Heart right ventricle (tissue), 16 donors: ENCODE measurements at places on chromosomes 1 and 21. TPM values are rescaled to one million over a fixed set of nuclear protein-coding genes. Genes with fewer than 3 reads are reported as not detected.

DNA sequence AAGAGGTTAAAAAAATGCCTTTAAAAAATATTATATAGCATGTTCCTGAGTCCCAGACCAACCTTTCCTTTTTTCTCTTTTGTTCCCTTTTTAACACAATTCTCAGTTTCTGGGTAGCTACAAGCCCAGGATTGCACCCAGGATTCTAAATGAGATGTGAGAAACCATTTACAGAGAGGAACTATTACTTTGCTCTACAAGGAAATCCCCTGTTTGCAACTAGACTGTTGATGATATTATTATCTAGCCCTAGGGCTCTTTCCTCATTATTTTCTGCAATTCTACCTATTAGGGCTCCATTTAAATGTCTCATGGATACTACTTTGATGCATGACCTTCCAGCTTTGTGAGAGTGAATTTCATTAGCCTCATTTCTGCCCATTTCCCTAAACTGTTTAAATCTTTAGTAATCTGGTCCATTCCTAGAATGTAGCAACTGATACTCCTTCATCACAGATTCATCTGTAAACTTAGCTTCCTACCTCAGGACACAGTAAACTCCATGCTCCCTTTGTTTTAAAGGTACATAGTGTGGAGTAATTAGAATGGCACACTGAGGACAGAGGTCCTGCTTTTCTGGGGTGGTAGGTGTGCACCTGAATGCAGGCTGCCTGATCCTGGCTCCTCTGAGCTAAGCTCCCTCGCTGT, 7.1 kb upstream of the KIF14 start:
- no peaks in the 10 kb centered on the region for H3K27me3 ChIP-seq
- no peaks in the 10 kb centered on the region for H3K4me1 ChIP-seq
- no peak overlapping the region for H3K27ac ChIP-seq
- no peak for DNase-seq

DNA sequence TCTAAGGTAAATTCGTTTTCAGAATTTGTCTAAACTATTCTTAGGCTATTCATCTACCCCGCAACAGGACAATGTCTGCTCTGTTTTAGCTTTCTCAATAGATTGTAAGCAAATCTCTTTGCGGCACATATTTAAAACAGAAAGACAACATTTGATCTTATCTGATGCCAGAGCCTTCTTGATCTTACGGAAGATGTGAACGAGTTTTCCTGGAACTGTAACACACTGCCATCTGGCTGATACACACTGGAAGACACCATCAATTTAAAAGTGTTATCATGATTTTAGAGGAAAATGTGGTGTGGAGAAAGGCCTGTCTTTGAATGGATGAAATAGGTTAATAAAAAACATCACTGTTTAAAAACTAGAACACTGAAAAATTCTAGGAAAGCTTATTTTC, 36.1 kb downstream of the COA6 start:
- no peaks in the 10 kb centered on the region for H3K27me3 ChIP-seq
- H3K4me3 ChIP-seq, result no peak overlapping the region
- H3K36me3 ChIP-seq, result peaks cover 58% of the 10 kb centered on the region
- no peak overlapping the region for H3K27ac ChIP-seq
- H3K4me1 ChIP-seq, result no peaks in the 10 kb centered on the region

DNA sequence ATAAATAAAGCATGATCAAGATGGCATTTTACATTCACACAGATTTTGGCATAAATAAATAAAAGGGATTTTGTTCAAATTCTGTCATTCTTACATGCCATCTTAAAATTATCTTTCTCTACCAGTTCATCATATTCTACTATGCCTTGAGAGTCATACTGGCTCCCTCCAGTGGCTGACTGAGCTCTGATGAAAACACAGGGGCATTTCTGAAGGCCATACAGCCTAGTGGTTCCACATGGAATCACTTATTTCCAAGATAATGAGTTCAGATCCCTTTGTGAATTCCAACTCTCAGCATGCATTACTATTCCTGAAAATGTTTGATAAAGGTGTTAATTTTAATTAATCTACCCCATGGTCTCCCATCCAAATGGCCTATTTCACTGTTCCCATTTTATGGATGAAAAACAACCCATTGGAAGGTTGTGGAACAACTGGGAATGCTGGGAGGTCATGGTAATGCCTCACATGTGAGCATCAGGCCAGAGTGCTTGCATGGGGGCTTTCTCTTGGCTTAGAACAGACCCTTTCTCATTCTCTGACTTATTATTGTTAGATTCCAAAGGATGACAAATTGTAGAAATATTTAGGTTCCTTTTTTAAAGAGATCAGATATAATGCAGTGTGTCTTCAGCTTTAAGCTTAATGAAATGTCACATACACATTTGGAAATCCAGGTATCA, 622.4 kb upstream of the PKN2 start:
- H3K27ac ChIP-seq, result no peak overlapping the region
- no peaks in the 10 kb centered on the region for H3K36me3 ChIP-seq
- no peaks in the 10 kb centered on the region for H3K4me1 ChIP-seq
- no peaks in the 10 kb centered on the region for H3K27me3 ChIP-seq
- DNase-seq, result peak; percentile 29

DNA sequence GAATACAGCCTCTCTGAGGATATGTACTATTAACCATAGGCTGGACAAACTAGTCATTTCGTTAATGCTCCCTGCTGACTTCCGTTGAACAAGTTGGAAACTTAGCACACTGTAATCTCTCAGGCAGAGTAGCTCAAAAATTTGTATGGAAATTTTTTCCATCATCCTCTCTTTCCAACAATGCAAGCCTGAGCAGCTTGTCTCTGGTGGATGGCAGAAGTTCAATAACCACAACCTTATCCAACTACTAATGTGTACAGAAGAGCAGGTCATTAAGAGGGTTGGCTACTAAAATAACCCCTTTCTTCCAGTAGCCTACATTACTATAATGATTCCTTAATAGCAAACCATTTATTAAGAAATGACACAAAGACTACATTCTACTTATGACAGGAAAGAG, 262.3 kb downstream of the NFIA start:
- DNase-seq, result no peak
- no peaks in the 10 kb centered on the region for H3K27me3 ChIP-seq
- H3K27ac ChIP-seq, result no peak overlapping the region
- H3K36me3 ChIP-seq, result no peaks in the 10 kb centered on the region

DNA sequence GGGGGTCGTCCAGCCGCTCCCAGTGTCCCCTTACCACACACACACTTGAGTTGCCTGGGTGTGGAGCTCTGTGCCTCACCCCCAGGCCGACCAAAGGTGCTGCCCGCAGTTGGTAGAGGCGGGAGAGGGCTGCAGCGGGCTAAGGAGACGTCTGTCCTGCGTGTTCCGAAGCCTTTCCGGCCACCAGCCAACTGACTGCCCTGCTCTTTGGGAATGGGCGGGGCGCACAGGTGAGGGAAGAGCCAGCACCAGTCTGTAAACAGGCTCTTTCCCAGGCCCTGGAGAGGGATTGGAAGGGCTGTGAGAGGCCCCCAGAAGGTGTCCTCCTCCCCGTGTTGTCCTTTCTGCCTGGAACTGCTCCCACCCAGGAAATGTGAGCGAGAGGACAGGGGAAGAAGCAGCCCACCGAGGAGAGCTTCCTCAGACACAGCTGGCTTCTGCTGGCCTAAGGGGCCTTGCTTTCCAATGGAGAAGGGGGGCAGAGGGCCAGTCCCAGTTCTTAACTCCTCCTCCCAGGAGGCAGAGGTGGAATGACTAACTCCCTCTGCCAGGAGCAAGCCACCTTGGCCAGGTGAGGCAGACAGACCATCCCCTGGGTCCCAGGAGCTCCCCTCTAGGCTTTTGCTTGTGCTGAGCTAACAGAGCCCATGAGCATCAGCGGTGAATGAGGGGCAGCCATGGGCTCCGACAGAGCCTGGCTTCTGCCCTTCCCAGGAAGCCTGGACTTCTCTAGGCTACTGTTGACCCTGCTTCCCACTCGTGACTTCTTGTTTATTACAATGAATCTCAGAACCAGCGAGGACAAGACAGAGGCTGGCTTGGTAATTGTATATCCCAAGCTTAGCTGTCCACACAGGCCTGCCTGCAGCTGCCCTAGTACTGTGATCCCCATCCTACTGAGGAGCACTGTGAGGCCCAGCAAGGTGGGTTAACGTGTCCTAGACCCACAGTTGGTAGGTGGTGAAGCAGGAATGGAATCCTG, 158.1 kb upstream of the COA6 start:
- DNase-seq, result no peak
- peaks cover 42% of the 10 kb centered on the region for H3K27me3 ChIP-seq
- peaks cover 8% of the 10 kb centered on the region for H3K4me1 ChIP-seq

DNA sequence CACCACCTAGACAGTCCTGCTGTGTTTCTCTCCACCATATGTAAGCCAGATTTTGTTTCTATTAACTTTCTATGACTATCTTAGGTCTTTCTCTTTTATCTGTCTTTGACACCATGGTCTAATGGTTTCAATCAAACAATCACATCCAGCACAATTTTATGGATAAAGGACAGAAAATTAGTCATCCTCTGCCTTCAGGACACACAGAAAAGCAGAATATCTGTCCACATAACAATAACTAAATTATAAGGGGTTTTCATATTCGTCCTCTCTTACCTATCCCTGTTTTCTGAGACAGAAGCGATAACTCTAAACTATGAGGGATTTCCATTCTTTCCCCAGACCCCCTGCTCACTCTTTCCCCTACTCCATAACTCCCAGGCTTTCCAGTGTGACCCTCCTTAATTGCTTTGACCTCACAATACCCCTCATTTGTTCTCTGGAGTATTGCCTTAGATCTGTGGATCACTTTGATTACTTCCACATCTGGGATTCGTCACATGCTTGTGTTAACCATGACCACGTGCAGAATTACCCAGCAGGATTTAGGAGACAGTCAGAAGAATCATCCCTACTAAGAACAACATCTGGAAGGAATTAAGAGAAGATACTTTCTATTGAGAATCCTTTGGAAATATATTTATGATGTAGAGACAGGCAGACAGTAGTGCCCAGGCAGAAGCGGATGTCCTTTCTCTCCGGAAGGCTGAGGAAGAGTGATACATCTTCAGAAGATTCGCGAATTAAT, 108.2 kb upstream of the GREM2 start:
- H3K27me3 ChIP-seq, result peaks cover 4% of the 10 kb centered on the region
- H3K4me3 ChIP-seq, result no peak overlapping the region
- H3K27ac ChIP-seq, result no peak overlapping the region

PROX1 gene
- 52.6 TPM for total RNA-seq

RXFP4 gene
- not detected for total RNA-seq
